ENCODE measurements at places on chromosomes 3 and 15.

DNA sequence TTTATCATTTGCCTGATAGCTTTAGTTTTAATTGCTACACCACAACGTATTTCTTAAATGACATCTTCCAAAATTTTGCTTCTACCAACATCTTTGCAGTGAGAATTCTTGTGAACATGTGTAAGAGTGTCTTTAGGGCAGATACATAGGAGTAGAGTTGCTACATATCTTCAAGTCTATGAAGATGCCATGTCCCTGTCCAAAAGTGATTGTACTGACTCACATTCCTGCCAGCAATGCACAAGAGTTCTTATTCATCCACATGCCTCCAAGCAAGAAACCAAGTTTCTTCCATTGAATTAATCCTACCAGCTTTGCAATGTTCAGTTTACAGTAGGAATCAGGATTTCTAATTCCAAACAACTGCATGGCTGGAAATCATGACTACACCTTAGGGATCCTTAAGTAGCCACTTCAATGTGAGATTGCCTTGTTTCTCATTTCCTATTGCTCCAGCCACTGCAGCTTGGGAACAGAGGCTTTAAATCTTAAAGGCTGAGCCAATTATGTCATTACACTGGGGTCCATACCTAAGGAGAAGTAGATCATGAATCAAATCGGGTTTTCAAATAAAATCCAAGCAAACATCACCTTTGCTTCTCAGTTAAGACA is 44.5 kb downstream of the BCL2L10 start:
- DNase-seq = no peak

- no peak for DNase-seq
Observed at GRCh38 chr3:133227813-133228212, 172.0 kb upstream of the BFSP2 start.

DNA sequence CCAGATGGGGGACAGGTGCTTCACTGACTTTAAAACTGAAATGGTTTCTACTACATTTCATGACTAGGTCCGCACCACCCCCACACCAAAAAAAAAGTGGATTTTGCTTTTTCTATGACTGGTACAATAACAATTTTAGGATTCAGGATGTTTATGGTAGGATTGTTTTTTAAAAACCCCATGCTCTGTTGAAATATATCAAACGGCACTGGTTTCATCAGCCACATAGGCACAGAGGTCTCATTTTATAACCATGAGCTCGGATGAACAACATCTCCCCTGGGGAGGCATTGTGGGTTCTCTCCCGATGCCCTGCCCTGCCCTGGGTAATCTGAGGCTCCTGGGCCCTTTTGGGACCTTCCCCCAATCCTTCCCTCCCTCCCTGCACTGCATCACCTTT is 202.7 kb upstream of the KBTBD8 start:
- DNase-seq = no peak

DNA sequence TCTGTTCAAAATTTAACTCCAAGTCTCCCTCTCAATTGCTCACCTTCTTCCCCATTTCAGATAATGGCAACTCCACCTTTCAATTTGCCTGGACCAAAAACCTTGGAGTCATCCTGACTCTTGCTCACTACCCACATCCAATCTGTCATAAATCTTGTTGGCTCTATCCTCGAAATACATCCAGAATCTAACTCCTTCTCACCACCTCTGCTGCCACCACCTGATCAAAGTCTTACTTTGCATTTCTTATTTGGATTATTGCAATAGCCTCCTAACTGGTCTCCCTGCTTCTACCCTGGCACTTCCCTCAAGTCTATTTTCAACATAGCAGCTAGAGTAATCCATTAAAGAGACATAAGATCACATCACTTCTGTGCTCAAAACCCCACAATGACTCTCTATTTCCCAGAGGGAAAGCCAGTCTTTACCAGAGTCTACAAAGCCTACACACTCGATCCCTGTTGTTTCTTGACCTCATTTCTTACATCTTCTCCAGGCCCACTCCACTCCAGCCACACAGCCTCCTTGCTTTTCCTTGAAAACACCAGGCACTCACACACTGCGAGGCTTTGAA is 86.6 kb downstream of the GPR156 start:
- peak; percentile 8 for DNase-seq

DNA sequence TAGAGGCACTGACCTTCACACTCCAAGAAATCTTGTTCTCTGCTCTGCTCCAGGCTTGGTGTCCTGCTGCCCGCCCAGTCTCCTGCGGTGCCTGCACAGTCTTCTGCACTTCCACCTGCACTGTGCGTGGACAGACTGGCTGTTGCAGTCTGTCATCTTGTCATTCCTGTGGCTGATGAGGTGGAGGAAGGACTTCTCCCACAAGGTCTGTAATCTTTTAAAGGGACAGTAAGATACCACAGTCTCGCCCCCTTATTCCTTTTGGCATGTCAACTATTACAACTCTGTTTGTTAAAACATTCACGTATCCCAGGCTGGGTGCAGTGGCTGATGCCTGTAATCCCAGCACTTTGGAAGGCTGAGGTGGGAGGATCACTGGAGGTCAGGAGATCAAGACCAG is 54.1 kb upstream of the IGF2BP2 start:
- DNase-seq = no peak

GRCh38 chr15:50463423-50464358 is 39.5 kb downstream of the USP8 start:
- DNase-seq = no peak

DNA sequence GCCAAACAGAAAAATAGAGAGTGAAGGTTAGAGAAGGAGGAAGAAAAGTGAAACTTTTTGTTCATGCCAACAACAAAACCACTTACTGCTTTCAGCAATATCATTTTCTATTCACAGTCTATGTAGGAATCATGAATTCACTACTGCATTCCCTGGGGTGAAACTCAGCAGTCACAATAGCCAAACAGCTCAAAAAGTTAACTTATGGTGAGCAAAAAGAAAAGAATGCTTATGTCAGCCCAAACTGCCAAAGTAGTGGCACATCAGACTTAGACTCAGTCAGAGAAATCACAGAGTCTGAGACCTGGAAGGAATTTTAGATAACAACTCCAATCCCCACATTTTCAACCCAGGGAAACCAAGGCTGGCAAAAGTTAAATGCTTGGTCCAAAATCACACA is 238.7 kb upstream of the TMCO5A start:
- no peak for DNase-seq

DNA sequence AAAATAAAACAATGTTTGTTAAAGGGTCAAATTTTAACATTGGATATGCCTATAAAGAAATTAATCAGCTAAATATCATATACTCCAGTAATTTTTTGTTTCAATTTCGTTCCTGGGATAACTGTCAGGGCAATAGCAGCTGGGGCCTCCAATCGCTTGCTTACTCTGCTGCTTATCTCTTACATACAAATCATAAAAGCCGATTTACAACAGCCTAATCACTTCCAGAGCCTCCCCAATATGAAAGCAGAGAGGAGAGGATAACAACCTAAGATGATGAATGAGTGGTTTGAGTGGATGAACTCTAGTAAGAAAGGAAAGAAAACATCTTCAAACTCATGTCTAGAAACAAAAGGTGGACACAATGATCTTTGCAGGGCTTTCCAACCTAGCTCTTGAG is 80.7 kb upstream of the PSMD6 start:
- DNase-seq = no peak

GRCh38 chr3:53180305-53181023 is 19.5 kb downstream of the PRKCD start:
- no peak for DNase-seq

DNA sequence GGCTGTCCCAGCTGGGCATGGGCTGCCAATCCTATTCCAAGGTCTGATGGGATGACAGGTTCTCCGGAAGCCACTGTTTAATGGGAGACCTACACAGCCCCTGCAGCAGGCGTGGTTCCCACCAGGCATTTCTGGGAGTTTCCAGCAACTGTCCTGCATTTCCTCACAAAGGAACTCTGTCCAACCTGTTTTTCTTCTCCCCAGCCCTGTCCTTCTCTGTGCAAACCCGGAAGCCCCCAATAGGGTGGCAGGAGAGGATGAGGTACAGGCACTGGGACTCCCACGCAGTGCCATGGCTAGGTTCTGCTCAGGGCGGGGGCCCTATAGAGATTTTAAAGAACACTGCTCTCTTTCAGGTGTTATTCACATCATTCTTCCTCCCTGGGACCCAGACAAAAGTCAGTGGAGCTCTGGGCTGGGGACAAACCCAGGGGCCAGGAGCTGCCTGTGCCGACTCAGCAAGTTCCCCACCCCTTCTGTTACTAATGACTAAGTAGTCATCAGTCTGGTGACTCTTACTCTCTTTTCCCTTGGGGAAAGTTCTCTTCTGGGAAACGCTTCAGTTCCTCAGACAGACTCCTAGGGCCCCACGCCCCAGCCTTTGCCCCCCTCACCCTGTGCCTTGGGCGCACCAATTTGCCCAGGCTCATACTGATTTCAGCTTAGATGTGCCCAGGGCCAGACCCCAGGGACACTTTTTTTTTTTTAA is 97.7 kb downstream of the CD47 start:
- no peak for DNase-seq

DNA sequence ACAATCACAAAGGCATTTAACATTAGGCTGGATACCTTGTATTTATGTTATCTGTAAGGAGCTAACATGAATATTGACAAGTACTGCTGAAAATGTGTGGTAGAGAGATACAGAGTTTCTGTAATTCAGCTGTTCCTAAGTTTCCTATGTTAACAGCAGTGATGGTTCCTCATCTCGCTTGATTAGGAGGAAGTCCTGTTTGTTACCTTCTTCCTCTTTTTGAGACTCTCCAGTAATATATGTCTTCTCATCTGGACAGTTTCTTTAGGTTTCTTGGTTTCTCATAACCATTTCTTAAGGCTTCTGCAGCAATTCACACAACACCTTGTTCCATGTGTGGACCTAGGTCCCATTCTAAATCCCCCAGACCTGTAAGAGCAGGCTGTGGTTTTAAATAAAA is 11.4 kb upstream of the PEX5L start:
- no peak for DNase-seq

- DNase-seq = no peak
Observed at GRCh38 chr3:26236531-26236930, 386.0 kb upstream of the LRRC3B start.

GRCh38 chr3:32552013-32552412 is 18.6 kb downstream of the DYNC1LI1 start:
- DNase-seq = no peak

DNA sequence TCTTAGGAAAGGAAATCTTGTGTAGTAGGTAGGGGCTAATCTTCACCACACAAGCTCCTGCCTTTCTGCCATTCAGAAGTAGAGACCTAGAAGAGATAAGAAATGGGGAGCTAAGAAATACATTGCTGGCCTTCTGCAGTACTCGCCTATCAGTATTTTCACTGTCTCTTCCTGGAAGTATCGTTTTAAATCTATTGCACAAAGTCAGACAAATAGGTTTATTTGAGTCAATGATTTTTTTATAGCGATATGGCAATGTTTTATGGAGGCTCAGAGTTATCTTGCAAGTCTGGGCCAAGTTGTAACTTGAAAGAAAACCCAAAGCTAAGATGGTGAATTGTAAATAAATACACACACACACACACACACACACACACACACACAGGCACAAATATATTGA is 103.8 kb downstream of the PTPRG start:
- DNase-seq = no peak

DNA sequence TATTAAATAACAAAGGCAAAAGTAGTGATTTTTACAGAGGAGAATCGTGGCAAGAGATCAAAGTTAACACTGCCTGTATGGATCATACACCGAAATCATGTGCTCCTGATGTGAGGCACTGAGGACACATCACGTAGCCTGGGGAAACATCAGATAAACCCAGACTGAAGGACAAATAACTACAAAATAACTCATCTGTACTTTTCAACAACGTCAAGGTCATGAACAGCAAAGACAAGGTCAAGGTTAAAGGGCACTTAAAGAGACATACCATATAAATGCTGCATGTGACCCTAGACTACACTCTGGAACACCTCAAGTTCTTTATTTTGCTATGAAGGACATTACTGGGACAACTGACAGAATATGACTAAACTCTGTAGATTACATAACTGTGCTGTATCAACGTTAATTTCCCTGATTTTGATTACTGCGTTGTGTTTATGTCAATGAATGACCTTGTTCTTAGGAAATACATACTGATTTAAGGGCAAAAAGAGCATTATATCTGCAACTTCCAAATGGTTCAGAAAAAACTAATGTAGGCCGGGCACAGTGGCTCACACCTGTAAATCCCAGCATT is 48.1 kb downstream of the CHSY1 start:
- DNase-seq = no peak

DNA sequence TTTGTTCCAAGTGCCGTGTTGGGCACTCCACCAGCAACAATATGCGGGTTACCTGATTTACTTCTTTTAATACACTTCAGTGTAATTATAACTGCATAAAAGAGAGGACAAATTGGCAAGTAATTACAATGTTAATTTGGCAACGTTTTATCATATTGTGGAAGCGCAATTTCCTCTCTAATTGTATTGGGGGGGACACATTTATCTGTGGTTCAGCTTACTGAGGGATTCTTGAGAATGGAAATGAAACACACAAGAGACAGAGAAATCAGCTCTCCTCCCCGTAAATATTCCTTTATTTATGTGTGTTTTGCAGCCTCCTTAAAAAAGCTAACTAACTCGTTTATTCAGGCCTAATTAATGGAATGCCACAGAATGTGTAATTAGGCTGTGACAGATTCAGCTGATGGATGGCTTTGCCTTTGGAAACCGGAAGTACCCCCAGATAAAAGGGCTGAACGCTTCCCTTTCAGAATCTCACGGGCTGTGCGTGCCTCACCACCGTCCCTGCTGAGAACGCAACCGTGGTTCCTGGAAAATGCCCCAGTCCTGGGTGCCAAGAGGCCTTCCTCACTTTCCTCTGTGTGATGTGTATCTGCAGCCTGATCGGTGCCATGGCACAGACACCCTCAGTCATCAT is 247.1 kb upstream of the ST8SIA2 start:
- no peak for DNase-seq

GRCh38 chr15:91183596-91183995 is 83.5 kb downstream of the SV2B start:
- DNase-seq = peak; percentile 26

DNA sequence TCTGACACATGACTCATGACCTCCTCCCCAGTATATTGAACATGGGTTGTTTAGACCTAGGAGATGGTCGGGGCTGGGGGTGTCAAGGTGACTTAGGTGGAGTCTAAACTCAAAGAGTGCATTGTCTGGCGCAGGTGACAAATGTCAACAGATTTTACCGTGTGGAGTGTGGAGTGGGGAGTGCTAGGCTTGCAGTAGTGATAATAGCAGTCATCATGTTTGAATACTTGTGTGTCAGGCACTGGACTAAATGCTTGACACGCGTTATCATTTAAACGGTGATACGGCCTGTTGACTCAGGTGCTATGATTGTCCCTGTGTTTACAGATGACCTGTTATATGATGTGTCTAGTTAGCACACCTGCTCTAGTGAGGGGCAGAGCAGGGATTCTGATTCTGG is 30.8 kb downstream of the MUC20 start:
- DNase-seq = peak; percentile 80

DNA sequence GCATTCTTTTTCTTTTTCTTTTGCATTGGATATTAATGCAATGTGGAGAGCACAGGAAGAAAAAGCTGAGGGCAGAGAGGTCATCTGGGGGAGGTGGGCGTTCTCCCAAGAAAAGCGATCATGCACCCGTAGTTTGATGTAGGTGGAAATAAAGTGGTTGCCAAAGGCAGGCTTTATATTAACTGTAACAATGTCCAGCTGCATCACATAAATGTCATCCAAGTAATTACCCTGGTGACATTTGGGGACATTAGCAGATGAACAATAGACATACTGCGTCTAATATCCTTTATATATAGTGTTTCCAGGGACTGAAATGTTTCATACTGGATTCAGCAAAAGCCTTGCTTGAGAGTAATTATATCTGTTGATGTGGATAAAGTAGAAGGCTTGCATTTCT is 135.5 kb downstream of the CNTN6 start:
- DNase-seq = no peak

All from NCI-H510A treated with DMSO at 0.1 percent for 48 hours (cell line).